ENCODE measurements at places on chromosomes 11 and 22. TPM values are rescaled to one million over a fixed set of nuclear protein-coding genes. Genes with fewer than 3 reads are reported as not detected.
A peak's percentile ranks its signal among the peaks of the same experiment; 100 is the strongest.

The MAPK12 gene
- 1.9 TPM for total RNA-seq

The SYT7 gene
- total RNA-seq, result not detected

The HTR3B gene
- not detected for total RNA-seq

The BARX2 gene
- not detected for total RNA-seq

The RIMBP3C gene
- 0.81 TPM for total RNA-seq

The TUG1 gene
- total RNA-seq, result 47.4 TPM

The ANKK1 gene
- not detected for total RNA-seq

The C11orf21 gene
- not detected for total RNA-seq

The PTPN5 gene
- not detected for total RNA-seq

DNA sequence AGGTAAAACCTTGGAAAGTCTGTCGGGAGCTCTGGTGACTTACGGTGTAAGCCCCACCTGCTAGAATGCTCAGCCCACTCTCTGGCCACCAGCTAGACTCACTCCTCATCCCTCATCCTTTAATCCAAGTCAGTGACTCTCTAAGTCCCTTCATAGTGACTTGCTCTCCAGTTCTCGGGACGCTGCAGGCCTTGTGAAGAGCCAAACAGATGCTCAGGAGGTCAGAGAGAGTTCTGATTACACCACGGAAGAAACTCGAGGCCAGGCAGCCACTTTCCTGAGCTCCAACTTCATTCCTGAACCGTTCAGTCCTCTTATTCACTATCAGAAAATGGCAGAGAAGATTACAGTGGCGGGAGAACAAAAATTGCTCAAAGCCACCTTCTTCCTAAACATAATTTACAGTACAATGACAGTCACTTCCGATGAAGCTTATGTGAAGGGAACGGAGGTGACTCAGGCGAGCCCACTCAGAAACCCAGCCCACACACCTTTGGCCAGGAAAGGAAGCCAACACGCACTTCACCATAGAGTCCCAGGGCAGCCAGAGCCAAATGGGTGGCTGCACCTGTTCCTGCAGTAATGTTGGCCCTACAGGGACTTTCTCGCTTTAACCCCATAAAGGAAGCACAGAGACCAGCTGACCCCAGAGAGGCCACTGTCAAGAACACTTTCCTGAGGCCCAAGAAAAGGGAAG lies 100.4 kb downstream of the GALNT18 start:
- no peaks in the 10 kb centered on the region for H3K27me3 ChIP-seq
- no peak overlapping the region for H3K27ac ChIP-seq
- H3K4me1 ChIP-seq, result peaks cover 10% of the 10 kb centered on the region
- no peaks in the 10 kb centered on the region for H3K36me3 ChIP-seq

- H3K4me1 ChIP-seq, result no peaks in the 10 kb centered on the region
- no peak for DNase-seq
- H3K4me3 ChIP-seq, result no peak overlapping the region
Measured at GRCh38 chr22:30167296-30167695, 79.3 kb downstream of the LIF start.

DNA sequence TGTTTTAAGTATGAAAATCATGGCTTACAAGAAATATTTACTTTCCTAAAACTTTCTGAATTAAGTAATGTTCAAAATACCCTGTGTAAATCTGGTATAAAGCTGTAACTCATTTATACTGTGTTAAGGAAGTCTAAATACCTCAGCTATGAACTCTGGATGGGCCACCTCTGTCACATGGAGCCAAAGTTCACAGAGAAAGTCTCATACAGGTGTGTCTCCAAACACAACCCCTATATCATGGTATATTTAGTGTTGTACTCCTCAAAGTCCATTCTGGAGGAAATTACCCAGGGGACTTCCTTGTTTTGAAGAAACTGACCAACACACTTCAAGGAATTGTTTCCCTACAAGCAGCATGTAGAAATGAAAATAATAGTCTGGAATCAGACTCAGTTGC lies 909.2 kb upstream of the TENM4 start:
- no peaks in the 10 kb centered on the region for H3K4me1 ChIP-seq
- H3K36me3 ChIP-seq, result no peaks in the 10 kb centered on the region
- H3K27me3 ChIP-seq, result no peaks in the 10 kb centered on the region
- no peak overlapping the region for H3K27ac ChIP-seq

GRCh38 chr11:10858439-10859325 lies 829 bp upstream of the ZBED5 start:
- peak overlapping the region; percentile 80 for H3K27ac ChIP-seq
- H3K4me1 ChIP-seq, result peaks cover 27% of the 10 kb centered on the region
- no peaks in the 10 kb centered on the region for H3K27me3 ChIP-seq
- H3K36me3 ChIP-seq, result peaks cover 39% of the 10 kb centered on the region
- peak overlapping the region; percentile 67 for H3K4me3 ChIP-seq
- peak; percentile 66 for DNase-seq

GRCh38 chr11:68523743-68524142 lies 63.2 kb downstream of the PPP6R3 start:
- H3K36me3 ChIP-seq, result peaks cover 98% of the 10 kb centered on the region
- no peak overlapping the region for H3K4me3 ChIP-seq
- H3K4me1 ChIP-seq, result no peaks in the 10 kb centered on the region
- H3K27ac ChIP-seq, result no peak overlapping the region
- DNase-seq, result no peak

- H3K4me3 ChIP-seq, result no peak overlapping the region
- no peak for DNase-seq
- no peak overlapping the region for H3K27ac ChIP-seq
- H3K4me1 ChIP-seq, result peaks cover 52% of the 10 kb centered on the region
Measured at GRCh38 chr22:18059991-18060390, 17.8 kb upstream of the PEX26 start.

- no peaks in the 10 kb centered on the region for H3K4me1 ChIP-seq
- no peaks in the 10 kb centered on the region for H3K36me3 ChIP-seq
- no peak overlapping the region for H3K27ac ChIP-seq
- no peak for DNase-seq
- H3K27me3 ChIP-seq, result no peaks in the 10 kb centered on the region
Measured at GRCh38 chr11:123260511-123261211, 65.6 kb upstream of the CLMP start.

DNA sequence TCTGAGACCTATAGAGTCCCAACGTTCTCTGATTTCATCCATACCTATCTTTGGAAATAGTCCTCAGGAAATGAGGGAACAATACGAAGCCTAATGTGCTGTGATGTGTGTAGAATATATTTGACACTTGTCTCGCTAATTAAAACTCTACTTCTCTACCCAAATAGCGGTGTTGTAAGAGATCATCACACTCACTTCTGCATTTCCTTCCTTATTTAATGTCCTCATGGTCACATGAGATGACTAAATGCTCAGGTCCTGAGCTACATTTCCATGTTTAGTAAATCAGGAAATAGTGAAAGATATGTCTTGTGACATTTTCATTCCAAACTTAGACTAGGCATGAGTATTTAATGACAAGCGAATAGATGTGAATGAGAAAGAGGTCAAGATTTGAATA lies 112.3 kb downstream of the MAML2 start:
- DNase-seq, result no peak
- no peaks in the 10 kb centered on the region for H3K27me3 ChIP-seq
- peaks cover 46% of the 10 kb centered on the region for H3K4me1 ChIP-seq
- H3K4me3 ChIP-seq, result no peak overlapping the region
- no peaks in the 10 kb centered on the region for H3K36me3 ChIP-seq

DNA sequence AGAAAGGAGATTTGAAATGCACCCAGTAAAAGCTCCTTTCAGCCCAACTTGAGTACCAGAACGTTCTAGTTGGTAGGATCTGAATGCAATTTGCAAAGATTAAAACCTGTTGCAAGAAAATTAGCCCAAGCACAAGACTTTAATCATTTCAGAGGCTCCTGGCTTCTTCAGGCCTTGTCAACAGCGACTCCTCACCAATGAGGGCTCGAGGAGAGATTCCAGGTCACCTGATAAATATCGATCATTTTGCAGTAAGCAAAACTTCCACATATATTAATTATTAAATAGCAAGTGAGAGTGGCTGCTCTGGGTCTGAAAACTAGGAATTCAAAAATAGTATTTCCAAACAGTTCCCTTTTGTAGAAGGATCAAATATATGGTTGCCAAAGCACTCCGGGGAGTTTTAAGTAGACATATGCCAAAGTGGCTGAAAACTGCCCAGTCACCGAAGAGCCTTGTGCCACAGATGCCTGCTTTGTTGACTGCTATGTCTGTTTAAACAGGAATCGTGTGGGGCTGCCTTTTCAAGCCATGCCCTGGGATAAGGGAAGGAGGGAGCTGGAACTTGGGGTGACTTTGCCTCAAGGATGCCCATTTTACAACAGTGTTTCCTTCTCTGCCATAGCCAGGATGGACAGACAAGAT lies 64.0 kb downstream of the CSNK2A3 start:
- H3K4me3 ChIP-seq, result no peak overlapping the region
- H3K4me1 ChIP-seq, result no peaks in the 10 kb centered on the region

GRCh38 chr22:50730013-50730891 lies 7.8 kb upstream of the ACR start:
- H3K27ac ChIP-seq, result no peak overlapping the region
- no peak for DNase-seq
- H3K4me1 ChIP-seq, result peaks cover 6% of the 10 kb centered on the region
- peaks cover 10% of the 10 kb centered on the region for H3K27me3 ChIP-seq

DNA sequence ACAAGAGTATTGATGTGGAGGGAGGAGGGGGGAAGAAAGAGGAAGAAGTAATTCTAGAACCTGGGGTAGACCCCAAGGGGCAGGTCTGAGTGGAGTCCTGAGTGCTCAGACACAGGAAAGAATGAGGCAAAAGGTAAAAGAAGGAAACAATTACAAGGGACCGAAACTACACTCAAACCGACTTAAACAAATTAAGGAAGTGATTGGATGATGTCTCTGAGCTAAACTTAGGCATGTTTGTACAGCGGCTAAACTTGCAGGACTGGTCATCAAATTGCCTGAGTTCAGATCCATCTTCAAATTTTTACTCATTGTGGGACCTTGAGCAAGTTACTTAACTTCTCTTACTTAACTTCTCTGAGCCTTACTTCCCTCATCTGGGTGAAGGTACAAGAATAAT lies 86.3 kb upstream of the LRRC55 start:
- 0 out of 2 replicates have a peak, but pooled peaks cover 6% of the 10 kb centered on the region for H3K4me1 ChIP-seq
- H3K27me3 ChIP-seq, result no peaks in the 10 kb centered on the region
- H3K27ac ChIP-seq, result no peak overlapping the region
- H3K4me3 ChIP-seq, result no peak overlapping the region
- no peak for DNase-seq
- H3K36me3 ChIP-seq, result no peaks in the 10 kb centered on the region

GRCh38 chr22:27900153-27900552 lies 18.9 kb downstream of the PITPNB start:
- no peak overlapping the region for H3K4me3 ChIP-seq
- no peaks in the 10 kb centered on the region for H3K27me3 ChIP-seq
- H3K27ac ChIP-seq, result no peak overlapping the region

DNA sequence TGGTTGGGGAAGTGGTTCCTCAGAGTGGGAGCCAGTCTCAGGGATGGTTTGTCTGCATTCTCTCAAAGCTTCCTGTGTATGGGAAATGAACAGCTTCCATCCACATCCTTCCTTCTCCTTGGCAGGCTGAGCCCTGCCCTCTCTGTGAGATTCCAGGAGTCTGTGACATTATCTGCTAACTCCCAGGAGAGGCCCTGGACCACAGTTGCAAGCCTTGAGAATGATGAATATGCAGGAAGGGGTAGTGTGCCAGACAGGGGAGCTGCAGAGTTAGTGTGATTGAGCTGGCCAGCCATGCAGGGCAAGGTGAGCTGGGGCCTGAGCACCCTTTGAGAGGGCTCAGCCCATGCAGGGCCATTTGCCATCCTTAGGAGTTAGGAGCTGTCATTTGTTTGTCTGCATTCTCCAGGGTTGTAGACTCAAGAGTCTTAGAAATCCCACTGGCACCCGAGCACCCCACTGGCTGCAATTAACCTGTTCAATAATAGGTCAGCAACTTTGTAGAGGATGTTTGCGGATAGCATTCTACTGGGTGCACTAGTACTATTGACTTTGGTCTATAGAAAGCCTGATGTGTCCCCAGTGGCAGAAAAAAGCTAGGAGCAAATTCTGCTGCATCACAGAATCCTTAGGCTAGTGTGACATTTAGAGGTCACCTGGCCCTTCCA lies 299.0 kb upstream of the CADM1 start:
- H3K27me3 ChIP-seq, result no peaks in the 10 kb centered on the region
- H3K36me3 ChIP-seq, result no peaks in the 10 kb centered on the region
- H3K4me3 ChIP-seq, result no peak overlapping the region
- H3K4me1 ChIP-seq, result no peaks in the 10 kb centered on the region

- peaks cover 21% of the 10 kb centered on the region for H3K4me1 ChIP-seq
- DNase-seq, result peak; percentile 41
- no peak overlapping the region for H3K27ac ChIP-seq
- no peaks in the 10 kb centered on the region for H3K27me3 ChIP-seq
Measured at GRCh38 chr11:62850911-62851806, 11.8 kb upstream of the WDR74 start.

DNA sequence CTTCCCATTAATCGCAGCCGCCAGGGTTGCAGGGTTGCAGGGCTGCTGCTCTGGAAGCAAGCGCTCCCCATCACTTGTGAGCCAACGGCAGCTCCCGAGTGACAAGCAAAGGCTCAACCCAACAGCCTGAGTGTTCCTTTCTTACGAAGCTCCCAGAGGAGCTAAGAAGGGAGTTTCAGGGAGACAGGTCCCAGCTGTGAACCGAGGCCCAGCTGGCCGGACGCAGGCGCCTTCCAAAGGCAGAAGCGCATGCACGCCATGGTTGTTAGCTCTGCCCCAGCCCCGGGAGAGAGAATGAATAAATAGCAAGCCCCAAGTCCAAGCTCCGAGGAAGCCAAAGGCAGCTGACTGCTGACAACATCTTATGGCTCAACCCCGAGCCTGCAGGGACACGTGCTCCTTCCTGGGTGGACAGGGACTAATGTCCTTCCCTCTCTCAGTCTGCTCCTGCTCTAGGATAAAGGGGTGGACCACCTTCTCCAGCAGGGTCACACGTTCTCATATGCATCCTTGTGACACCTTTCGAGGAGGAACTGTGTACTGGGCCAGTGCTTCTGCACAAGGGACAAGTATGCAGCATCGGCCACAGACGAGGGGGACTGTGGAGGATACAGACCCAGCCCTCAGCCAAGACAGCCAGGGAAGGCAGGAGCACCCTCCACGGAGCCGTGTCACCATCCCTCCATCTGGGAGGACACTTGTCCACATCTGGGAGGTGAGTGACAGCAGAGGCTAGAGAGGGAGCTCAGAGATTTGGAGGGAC lies 29.9 kb downstream of the SHANK2 start:
- DNase-seq, result no peak
- H3K4me3 ChIP-seq, result no peak overlapping the region
- no peaks in the 10 kb centered on the region for H3K36me3 ChIP-seq
- H3K27me3 ChIP-seq, result no peaks in the 10 kb centered on the region

GRCh38 chr11:57800444-57801182 lies 39.0 kb downstream of the CTNND1 start:
- no peak overlapping the region for H3K27ac ChIP-seq
- H3K4me1 ChIP-seq, result peaks cover 4% of the 10 kb centered on the region
- no peaks in the 10 kb centered on the region for H3K27me3 ChIP-seq

- no peak for DNase-seq
- H3K4me3 ChIP-seq, result no peak overlapping the region
- H3K4me1 ChIP-seq, result no peaks in the 10 kb centered on the region
- H3K36me3 ChIP-seq, result no peaks in the 10 kb centered on the region
Measured at GRCh38 chr11:124510279-124510678, 33.2 kb downstream of the OR8B12 start.

GRCh38 chr11:5807580-5807979 lies 1.1 kb upstream of the OR52N2 start:
- no peaks in the 10 kb centered on the region for H3K36me3 ChIP-seq
- no peaks in the 10 kb centered on the region for H3K27me3 ChIP-seq
- no peaks in the 10 kb centered on the region for H3K4me1 ChIP-seq
